Activated naive CD4-positive, alpha-beta T cell (primary cell): ENCODE measurements at places on chromosomes 11 and 22.

DNA sequence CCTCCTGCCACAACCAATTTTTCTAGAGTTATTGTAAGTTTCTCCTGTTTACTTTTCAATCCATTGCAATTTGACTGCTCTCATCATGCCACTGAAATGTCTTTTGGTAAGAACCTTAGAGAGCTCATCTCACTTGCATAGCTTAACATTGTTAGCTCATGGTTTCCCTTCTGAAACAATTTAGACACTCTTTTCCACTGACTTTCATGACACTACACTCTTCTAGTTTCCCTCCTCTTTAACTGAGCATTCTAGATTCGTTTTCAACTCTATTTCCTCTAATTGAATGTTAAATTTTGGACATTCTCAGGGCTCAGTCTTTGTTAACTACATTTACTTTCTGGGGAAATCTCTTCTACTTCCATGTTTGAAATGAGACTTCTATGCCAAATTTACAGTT lies 369.1 kb downstream of the JRKL start:
- DNase-seq, result no peak

- no peak for DNase-seq
These were observed 239.9 kb upstream of the ZC3H12C start for GRCh38 chr11:109853156-109853776.

DNA sequence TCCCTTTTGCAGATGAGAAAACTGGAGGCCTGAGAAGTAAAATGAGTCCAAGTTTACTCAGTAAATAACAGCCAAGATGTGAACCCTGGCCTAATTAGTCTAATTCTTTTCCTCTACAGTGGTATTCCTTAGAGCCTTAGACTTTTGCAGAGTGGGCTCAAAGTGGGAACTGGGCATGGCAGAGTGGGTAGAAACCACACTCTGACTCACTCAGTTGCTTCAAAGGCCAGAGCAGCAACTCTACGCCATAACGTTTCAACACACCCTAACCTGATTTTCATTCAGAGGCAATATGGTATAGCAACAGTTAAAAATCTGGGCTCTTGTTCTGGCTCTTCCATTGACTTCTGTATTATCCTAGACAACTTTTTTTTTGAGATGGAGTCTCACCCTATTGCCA lies 2.8 kb downstream of the THRSP start:
- DNase-seq, result no peak

DNA sequence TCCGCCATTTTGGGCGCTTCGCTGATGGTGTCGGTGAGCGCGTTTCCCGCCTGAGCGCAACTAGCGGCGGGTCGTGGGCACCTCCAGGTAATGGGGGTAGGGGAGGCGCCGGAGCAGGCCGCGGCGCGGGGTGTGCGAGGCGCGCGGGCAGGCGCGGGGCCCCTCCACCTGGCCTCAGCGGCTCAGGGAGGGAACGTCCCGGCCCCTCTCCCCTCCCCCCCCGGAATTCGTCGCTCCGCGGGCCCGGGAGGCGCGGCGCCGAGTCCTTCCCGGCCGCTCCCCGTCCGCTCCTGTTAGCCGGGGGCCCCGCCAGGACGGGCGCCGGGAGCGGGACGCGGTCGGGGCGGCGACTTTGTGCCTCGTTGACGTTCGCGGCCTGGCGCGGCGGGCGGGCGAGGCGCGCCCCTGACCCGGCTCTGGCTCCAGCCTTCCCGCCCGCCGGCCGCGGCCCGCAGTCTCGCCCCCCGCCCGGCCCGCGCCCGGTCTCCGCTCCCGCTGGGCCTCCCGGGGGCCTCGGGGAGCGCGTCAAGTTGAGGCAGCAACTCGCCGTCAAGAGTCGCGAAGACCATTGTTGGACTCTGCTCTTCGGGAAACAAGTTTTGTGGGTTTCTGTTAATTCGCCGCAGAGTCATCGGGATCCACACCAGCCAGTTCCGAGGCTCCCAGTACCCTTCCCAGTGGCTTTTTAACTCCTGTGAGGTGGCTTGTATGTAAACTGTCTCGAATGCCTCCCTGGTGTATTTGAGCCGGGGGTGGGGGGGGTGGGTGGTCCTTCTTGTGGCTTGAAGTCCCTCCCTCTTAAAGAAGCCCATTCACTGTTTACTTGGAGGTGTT lies at the start of gene PPP6R3:
Gene PPP6R3, plus strand, starts transcription at position 12 of the 834 bp plus-strand sequence. CDS start 76,913 bp downstream, outside the sequence.
- no peak for DNase-seq

DNA sequence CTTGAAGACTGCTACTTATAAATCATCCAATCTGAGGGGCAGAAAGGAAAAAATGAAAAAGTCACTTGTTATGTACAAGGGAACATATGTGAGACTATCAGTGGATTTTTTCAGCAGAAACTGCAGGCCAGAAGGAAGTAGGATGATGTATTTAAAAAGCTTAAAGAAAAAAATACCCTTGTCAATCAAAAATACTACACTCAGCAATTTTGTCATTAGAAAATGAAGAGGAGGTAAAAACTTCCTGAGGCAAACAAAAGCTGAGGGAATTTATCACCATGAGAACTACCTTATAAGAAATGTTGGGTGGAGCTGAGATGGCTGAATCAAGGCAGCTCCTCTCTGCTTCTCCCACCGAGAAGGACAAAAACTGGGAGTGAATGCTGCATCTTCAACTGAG lies 21.1 kb downstream of the MRGPRX2 start:
- no peak for DNase-seq

DNA sequence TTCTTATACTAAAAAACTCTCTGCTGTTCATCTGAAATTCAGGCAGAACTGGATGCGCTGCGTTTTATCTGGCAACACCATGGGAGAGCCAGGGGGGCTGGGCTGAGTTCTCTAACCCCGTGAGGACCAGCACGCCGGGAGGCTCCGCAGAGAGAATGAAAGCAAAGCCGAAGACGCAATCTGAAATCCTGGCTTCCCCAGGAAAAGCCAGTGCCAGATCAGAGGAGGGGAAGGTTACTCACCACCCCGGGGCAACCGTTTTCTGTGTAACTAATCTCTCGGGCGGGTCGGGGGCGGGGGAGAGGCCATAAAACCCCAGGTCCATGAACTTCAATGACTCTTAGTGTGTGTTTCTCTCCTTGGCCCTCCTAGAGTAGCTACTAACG lies 99.4 kb downstream of the SHANK2 start:
- no peak for DNase-seq

DNA sequence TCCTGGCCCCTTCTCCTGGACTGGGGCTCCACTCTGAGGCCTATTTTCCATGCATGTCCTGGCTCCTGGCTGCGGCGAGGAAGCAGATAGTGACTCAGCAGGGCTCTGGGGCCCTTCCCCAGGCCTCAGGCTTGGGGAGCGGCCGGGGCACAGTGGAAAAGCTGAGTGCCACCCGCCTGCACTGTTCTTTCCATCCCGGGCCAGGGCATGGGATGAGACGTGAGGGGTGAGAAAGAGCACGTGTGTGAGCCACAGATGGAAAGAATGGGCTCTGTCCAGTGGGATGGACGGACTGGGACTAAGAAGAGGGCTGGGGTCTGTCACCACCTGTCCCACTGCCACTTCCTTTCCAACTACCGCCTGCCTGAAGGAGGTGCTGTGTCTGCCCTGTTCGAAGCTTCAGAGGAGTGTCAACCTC lies 12.8 kb downstream of the SLC37A2 start:
- DNase-seq, result no peak

DNA sequence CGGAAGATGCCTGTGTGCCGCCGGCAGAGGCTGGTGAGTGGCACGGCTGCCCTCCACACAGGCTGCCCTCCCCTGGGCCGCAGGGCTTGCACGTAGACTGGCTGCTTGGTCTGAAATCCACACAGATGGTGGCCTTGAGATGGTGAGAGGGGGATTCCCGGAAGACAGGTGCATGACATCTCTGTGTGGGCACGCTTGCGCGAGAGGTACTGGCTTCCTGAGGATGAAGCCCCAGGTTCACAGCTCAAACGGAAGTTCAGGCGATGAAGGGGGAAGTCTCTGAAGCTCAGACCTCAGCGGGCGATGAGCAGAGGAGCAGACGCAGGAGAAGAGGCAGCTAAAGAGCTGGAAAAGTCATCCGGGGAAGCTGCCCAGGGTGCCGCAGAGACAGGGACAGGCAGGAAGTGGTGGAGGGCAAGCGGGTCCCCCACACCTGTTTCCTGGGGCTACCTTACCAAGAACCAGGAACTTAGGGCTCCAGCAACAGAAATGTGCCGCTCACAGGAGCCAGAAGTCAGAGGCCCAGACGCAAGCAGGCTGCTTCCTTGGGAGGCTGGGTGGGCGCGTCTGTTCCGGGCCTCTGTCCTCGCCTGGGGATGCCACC lies 7.2 kb downstream of the CRELD2 start:
- DNase-seq, result peak; percentile 25

DNA sequence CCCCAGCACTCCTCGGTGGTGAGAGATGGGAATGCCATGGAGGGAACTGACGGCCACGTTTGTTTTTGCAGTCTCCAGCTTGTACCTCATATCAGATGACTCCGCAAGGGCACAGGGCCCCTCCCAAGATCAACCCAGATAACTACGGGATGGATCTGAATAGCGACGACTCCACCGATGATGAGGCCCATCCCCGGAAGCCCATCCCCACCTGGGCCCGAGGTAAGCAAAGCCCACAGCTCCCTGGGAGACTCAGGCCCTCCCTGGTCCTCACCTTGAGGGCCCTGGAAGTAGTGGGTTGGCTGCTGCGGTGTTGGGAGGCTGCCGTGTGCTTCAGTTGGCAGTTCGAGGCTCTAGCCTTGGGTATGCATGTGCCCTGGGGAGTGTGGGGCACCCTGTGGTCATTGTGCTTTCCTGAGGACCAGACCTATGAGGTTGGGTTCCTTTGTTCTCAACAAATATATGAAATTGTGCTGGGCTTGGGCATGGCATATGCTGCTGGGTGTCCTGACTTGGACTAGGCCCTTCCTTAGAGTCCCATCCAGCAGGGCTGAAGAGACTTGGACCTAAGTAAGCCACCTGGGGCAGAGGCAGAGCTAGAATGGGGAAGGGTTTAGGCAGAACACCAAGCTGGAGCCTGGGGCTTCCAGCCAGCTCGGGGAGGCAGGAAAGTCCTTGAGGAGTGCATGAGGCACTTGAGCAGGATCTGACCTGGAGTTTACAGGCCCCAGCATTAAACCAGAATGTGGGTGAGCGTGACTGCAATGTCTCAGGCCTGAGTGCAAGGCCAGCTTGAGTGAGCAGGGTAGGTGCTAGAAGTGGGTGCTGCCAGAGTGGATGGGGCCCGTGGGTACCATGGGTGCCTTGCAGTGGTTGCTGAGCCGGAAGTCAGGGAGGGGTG lies 26.4 kb downstream of the INCENP start:
- no peak for DNase-seq

GRCh38 chr22:42763965-42764480 lies 43.4 kb upstream of the A4GALT start:
- no peak for DNase-seq

- DNase-seq, result peak; percentile 61
These were observed 841 bp upstream of the EIF4G2 start for GRCh38 chr11:10809373-10810160.

DNA sequence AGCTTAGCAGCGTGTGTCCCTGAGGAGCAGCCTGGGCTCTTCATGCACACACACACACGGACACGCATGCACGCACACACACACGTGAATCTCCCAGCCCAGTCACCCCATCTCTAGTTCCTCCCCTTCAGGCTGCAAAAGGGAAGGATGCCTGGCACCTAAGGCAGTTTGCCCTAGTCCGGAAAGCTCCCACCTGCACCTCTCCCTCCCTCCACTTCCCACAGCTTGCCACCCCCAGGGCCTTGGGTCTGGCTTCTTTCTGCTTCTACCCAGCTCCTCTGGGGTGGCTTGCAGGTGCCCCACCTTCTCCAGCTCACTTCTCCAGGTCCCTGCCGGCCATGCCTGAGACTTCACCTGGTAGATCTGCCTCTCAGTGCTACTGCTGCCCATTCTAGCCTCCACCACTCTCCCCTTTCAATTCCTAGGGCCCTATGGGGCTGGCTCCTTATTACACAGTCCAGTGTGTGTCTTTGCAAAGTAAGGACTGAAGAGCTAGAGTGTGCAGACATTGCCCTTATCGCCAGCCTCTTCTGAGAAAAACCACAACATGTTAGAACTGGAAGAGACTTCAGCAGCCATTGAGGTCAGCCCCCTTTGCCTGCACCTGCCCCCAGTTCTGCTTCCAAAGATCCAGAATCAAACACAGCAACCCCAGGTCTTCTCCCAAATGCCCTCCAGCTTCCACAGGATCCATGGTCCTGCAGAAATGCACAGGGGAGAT lies 33.5 kb upstream of the CHST1 start:
- no peak for DNase-seq

DNA sequence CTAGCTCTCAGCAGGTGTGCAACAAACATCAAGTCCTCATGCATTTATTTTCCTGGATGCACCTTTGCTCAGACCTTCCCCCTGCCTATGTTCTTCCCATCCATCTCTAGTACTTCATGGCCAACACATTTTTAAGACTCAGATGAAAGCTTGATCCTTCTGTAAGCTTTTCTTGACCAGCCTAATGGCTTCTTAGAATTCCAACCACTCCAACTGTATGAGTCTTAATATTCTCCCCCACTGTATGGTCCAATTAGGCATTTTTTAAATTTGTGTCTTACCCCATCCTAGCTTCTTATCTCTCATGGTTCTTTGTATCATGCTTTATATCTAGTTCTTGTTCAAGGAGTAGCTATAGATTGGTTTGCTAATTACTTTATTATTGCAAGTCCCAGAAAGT lies 44.8 kb downstream of the TENM4 start:
- no peak for DNase-seq

- DNase-seq, result no peak
These were observed 43.7 kb downstream of the BSX start for GRCh38 chr11:122937983-122938382.

- no peak for DNase-seq
These were observed at the start of gene JHY for GRCh38 chr11:122882189-122882856. Gene JHY, plus strand, starts transcription at chr11:122882759. Its CDS starts 3,091 bp downstream, at chr11:122885850.

DNA sequence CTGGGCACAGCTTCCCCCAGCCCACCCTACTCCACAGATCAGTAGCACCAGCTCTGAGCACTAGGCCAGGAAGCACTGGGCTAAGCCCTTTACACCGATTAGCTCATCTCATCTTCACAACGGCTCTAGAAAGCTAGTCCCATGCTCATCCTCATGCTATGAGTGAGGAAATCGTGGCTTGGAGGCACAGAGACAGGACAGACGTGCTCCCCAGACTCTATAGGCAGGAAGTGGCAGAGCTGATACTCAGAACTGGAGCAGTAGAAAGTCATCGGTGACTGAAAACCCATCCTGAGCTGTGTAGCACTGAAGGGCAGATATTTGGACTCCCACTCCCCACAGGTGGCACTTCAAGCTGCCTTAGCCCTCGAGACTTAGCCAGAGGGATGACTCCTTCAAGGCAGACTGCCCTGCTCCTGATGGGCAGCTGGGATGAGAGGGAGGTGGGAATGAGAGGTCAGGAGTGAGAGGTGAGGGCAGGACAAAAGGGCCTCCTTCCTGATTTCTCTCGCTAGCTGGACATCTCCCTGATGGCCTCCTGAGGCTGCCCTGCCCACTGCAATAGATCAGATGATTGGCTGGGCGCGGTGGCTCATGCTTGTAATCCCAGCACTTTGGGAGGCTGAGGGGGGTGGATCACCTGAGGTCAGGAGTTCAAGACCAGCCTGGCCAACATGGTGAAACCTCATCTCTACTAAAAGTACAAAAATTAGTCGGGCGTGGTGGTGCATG lies 9.7 kb downstream of the CD5 start:
- no peak for DNase-seq

GRCh38 chr22:24217384-24217783 lies 27.5 kb downstream of the GGT5 start:
- no peak for DNase-seq

GRCh38 chr11:86440305-86440716 lies 65.6 kb downstream of the CCDC81 start:
- no peak for DNase-seq
